ENCODE measurements at places on chromosomes 4 and X. TPM values are rescaled to one million over a fixed set of nuclear protein-coding genes. Genes with fewer than 3 reads are reported as not detected.

DNA sequence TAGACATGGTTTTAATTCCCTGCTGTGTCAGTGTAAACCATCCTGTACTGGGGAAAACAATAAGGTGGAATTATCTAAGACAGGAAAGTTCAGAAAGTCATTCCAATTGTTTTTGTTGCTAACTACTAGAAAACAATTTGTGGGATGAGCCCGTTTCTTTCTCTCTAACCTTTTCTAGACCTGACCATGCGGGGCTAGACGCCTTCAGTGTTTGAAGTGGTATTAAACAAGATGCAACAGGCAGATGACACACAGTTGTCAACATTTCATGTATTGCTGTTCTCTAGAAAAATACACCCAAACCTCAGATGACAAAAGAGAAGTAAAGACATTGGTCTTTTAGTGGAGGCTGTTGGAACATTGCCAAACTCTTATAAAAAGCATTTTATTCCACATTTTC lies 105.7 kb downstream of the FRAS1 start:
- no peak for DNase-seq

- no peak for DNase-seq
These were observed 635.6 kb downstream of the STPG2 start for GRCh38 chr4:97507587-97508245.

DNA sequence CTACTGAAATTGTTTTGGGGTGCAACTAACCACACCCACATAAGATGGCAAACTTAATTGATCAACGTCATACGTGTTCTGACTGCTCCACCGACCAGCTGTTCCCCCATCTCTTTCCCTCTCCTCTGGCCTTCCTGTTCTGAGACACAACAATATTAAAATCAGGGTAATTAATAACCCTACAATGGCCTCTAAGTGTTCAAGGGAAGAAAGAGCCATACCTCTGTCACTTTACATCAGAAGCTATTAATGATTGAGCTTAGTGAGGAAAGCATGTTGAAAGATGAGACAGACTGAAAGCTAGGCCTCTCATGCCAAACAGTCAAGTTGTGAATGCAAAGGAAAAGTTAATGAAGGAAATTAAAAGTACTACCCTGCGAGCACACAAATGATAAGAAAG lies 173.9 kb upstream of the FTHL17 start:
- no peak for DNase-seq

DNA sequence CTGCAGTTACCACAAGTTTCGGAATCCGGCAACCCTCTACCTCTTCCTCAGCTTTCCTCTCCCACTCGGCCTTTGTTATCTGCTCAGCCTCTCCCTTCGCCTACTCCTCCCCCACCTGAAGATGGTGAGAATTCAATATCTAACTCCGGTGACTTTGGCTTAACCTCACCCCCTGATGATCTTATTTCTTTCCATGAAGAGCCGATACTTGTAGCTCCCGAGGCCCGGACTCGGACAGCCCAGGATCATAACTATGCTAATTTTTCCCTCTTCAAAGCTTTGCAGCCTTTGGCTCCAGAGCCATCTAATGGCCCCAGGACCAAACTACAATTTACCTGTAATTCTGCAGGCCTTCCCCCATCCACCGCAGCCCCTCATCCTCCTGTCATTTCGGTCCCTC lies 32.0 kb upstream of the MGST2 start:
- no peak for DNase-seq

GRCh38 chr4:81818385-81818920 lies 346.7 kb upstream of the RASGEF1B start:
- no peak for DNase-seq

DNA sequence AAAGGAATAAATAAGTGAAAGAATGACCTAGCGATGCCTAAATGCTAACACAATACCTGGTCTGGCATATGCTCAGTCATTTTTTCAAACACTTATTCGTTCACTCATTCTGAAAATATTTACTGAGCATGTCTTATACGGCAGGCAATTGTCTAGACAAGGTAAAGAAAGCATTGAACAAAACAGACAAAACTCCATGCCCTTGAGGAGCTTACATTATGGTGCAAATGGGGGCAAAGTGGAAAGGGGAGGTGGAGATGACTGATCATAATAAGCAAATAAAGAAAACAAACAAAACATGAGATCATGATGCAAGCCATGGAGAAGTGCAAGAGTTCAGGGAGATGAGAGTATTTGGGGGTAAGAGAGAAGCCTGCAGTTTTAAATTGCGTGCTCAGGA lies 334.6 kb upstream of the PPARGC1A start:
- DNase-seq: no peak

DNA sequence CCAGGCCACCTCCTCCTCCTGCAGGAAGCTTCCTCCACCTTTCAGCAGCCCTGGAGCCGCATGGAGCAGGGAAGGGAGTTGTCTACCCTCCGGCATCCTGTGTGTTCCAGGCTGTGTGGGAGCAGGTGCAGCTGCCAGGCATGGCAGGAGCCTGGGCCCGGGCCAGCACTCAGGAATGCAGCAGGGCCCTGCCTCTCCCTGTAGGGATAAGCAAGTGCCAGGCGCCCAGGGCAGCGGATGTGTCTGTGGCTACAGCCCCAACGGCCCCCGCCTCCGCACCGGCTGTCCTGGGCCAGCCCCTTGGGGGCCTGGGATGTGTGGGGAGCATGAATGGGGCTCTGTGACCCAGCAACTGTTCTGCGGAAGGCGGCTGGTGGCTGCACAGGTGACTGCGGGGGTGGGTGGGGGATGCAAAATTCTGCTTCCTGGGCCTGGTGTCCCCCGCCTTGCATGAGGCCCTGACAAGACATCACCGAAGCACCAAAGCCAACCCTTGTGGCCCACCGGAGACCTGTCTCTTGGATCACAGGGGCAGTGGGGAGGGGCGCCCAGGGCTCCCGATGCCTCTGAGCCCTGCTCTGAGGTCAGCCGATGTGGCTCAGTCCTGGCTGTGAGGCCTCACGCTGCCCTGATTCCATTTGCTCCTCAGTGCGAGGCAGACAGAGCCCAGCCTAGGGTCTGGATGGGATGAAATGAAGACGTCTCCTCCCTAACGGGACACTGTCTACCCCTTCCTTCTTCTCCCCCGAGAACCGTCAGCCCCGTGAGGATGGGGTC lies 1.4 kb upstream of the DOK7 start:
- DNase-seq: no peak

GRCh38 chrX:110436523-110436922 lies 77.9 kb downstream of the RTL9 start:
- no peak for DNase-seq

GUCY1B1 gene
- total RNA-seq: 1.5 TPM

DCHS2 gene
- total RNA-seq: 0.43 TPM

MAGEA4 gene
- total RNA-seq: not detected

FGF13 gene
- 20.7 TPM for total RNA-seq
